IMR-90 (cell line): ENCODE measurements at places on chromosomes 11 and 22. TPM values are rescaled to one million over a fixed set of nuclear protein-coding genes. Genes with fewer than 3 reads are reported as not detected.

The C11orf86 gene
- not detected in 2 replicates for polyA plus RNA-seq

DNA sequence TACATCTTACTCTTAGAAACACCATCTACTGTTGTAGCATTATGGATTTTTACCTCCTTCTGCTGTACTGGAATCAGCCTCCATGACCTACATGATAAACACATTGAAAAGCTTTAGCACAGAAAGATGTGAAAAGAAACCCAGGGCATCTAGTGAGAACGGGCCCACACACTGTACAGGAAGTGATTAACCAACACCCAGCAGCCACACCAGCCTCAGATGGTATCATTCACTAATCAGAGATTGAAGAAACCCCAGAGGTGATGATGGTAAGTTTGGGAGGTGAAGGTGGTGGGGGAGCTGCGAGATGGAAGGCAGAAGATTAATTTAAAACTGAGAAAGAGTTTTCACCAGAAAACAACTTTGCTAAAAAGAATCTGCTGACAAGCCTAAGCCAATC lies 46.1 kb downstream of the RASSF10 start:
- no peaks in the 10 kb centered on the region for H3K4me1 ChIP-seq
- no peaks in the 10 kb centered on the region for H3K36me3 ChIP-seq
- peaks cover 34% of the 10 kb centered on the region for H3K27me3 ChIP-seq

GRCh38 chr11:76752321-76753143 lies 30.6 kb upstream of the TSKU start:
- peaks cover 8% of the 10 kb centered on the region; the same call in 1 of the 2 replicates for H3K4me1 ChIP-seq
- H3K27me3 ChIP-seq: peaks cover 6% of the 10 kb centered on the region
- H3K27ac ChIP-seq: no peak overlapping the region
- no peaks in the 10 kb centered on the region for H3K36me3 ChIP-seq

DNA sequence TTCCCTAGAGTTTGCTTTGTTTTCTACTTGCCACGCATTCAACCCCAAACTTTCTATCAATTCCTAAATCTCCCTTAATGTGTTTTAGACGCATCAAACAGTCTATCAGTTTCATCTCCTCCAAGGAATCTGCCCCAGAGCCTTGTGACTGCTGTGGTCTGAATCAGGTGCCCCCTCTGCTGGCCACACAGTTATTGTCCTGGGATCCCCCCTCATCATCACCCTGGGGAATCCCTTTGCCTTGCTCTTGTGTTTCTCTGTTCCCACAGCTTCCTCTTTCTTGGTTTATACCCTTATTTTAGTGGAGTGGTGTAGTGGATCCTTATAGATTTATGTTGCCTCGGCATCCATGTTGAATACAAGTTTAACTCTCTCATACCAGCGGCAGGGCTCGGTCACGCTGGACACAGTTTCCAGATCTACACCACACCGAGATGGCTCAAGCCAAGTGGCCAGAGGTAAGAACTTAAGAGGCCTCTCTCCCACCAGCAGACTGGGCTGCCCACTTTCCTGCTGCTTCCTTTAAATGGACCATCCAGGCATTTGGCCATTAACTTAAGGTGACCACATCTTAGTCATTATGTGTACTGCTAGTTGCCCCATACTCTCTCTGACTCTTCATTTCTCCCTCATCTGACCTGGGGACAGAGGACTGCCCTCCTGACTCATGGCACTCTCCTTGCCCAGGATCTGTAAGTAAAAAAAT lies 8.2 kb downstream of the UPB1 start:
- peaks cover 11% of the 10 kb centered on the region for H3K27me3 ChIP-seq
- H3K36me3 ChIP-seq: no peaks in the 10 kb centered on the region
- DNase-seq: peak; percentile 63
- H3K4me1 ChIP-seq: peaks cover 5% of the 10 kb centered on the region
- no peak overlapping the region for H3K27ac ChIP-seq
- no peak overlapping the region for H3K4me3 ChIP-seq

DNA sequence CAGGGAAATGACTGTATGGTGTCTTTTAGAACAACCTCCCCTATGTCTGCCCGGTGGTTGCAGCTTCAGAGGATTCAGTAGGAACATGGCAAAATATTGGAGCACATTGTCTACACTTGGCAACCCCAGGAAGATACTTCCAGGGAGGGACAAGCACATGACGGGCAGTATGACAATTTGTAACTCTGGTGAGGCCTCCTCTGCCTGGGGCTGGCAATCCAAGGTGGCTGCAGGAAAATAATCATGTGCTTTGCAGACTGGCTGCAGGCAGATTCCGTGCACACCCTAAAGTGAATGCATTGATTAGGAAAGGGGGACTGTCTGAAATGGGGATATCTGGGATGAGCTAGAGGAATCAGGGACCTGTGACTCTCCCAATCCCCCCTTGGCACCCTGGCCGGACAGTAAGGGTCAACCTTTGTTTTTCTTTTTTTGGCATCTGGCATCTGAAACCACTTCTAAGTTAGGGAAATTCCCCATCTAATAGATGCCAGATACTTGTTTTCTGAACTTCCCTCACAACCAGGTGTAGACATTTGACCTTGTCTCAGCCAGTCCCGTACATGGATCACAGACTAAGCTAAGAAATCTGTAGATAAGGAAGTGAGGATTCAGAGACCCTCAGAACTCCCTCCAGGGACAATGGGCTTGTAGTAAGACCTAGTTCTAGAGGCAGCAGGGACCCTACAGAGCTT lies 10.5 kb upstream of the PHOX2A start:
- H3K4me3 ChIP-seq: no peak overlapping the region
- no peak for DNase-seq
- H3K27ac ChIP-seq: no peak overlapping the region
- peaks cover 60% of the 10 kb centered on the region for H3K27me3 ChIP-seq
- H3K36me3 ChIP-seq: no peaks in the 10 kb centered on the region

- H3K36me3 ChIP-seq: no peaks in the 10 kb centered on the region
- DNase-seq: no peak
- no peak overlapping the region for H3K4me3 ChIP-seq
Measured at GRCh38 chr11:2313051-2313951, 11.5 kb downstream of the TSPAN32 start.

- no peak overlapping the region for H3K27ac ChIP-seq
- DNase-seq: no peak
- H3K4me1 ChIP-seq: peaks cover 8% of the 10 kb centered on the region
Measured at GRCh38 chr11:1569251-1569780, 2.8 kb downstream of the DUSP8 start.
